ENCODE measurements at places on chromosomes 4 and X.

DNA sequence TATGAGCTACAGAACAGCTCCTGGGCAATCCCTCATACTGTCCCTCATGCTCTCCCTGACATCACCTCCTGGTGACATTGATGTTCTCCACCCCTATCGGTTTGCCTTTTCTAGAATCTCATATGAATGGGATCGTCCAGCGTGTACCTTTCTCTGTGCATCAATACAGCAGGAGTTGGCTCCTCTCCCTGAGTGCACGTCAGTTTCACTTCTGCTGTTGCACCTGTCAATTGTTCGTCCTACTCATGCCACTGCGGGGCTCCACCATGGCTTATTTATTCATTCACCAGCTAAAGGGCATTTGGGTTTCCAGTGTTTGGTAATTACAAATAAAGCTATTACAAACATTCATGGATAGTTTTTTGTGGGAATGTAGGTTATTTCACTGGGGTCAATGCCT, 269.1 kb upstream of the ZFP42 start:
- no peak for DNase-seq

DNA sequence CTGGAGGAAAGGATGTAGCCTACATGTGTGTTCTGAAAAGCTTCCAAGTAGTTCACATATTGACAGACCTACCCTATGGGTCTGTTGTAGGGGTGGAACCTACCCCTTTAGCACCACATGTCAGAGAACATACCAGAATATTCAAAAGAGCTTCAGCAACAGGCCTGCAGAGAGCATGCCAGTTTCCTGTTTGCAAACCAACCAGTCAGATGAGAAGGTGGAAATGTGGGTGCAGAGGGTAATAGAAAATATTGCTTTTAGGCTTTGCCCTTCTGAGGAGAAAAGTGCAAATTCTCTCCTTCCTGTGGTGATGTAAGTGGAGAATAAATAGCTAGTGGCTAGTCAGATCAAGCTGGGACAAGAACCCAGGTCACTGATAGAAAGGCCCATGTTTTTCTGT, 16.4 kb downstream of the INTS6L start:
- DNase-seq: no peak

DNA sequence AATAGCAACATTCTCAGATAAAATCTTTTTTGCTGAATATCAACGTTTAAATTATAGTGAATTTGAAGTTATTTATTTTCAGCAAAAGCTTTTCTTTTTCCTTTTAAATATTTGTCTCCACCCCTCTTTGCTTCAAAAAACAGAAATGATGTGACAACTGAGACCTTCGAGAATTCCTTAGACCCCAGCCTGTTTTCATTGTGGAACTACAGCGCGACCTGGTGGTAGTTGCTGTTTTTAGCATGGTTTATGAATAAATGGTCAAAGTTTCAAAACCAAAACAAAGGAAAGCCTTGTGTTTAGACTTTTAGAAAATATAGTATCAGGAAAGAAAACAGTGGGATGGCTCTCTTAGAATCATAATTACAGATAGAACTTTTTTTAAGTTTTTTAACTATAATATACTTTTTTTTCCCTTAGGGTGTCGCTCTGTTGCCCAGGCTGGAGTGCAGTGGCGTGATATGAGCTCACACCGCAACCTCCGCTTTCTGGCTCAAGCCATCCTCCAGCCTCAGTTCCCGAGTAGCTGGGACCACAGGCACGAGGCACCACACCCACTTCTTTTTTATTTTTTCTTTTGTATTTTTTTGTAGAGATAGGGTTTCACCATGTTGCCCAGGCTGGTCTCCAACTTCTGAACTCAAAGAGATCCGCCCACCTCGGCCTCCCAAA, 26.8 kb upstream of the TMEM184C start:
- no peak for DNase-seq

GRCh38 chr4:5460106-5460801, 248.1 kb downstream of the EVC2 start:
- no peak for DNase-seq

DNA sequence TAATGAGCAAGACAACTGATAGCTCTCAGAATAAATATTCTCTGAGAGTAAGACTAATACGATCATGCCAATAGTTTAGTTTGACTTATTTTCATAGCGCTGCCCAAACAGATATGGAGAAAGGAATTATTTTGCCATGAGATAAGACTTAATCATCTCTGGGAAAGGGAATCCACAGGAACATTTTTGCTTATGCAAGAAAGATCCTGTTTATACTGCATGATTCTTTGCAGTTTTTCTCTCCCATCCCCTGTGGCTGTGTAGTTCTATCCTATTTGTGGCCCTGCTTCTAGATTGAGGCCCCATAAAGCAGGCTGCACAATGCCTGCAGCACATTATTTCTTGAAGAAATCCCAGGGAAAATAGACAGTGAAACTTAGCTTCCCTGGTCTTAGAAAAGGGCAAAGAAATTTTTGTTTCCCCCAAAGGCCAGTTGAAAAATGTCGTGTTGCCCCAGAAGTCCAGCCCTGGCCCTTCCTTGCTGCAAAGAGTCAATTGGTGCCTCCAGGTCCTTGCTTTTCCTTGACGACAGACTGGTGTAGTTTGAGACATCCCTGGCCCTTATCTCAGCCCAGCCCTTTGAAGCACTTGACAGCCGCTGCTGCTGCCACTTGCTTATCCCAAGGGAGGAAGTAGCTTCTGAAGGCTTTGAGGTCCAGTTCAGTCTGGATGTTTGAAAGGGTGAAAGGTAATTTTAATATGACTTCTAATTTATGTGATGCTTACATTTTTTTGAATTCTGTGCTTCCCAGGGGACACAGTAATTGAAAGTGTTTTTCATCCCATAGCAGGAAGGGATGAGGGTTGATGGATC, 45.0 kb upstream of the SH3RF1 start:
- no peak for DNase-seq

- DNase-seq: no peak
Measured at GRCh38 chr4:186201535-186202230, 10.3 kb downstream of the CYP4V2 start.

GRCh38 chrX:102154218-102154860, 1.4 kb downstream of the BEX5 start:
- no peak for DNase-seq

DNA sequence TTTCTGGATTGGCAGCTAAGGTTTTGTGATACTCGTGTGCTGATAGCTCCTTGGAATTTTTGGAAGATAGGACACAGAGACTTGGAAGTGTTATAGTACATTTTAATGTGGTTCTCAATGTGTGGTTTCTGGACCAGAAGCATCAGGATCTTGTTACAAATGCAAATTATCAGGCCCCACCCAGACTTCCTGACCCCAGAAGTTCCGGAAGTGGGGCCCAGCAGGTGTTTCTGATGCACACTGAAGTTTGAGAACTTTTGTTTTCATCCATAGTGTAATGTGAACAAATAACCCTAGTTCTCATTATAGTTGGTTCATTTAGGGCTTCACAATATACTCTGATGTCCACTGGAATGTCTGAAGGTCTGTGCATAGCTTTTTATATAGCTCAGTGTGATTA, 49.6 kb downstream of the LAMP2 start:
- no peak for DNase-seq

DNA sequence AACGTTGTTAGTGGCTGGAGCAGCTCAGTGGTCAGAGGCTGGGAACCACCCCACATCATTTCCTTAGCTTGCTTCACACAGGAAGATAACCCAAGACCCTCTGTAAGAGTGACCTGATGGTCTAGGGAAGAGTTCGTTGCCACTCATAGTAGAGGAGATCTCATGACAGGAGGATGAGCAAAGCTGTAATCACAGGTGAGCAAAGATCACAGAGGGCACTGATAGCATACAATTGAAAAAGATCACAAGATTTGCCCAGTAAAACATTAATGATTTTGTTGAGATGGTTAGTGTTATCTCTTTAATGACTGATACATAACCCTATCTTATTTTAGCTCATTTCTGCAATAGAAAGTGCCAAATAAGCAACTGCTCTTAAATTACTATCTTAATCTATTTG, 44.1 kb downstream of the LARP7 start:
- no peak for DNase-seq

GRCh38 chr4:185792384-185793115, 19.4 kb downstream of the SORBS2 start:
- DNase-seq: no peak

DNA sequence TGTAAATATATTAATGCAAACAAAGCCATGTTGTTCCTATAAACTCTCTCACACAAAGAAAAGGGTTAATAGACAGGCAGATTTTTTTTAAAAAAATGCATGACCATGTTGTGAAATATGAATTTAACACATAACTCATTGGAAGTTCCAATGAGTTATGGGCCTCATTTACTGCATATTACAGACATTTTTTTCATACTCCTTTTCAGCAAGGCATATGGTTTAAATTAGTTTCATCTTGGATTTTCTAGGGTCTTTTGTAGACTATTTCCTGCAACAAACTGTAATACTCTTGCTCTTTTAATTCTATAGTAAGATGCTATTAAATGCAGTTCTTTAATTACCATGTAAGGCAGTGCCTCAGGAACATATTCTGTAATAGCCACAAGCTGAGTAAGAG, 323.1 kb downstream of the GBA3 start:
- no peak for DNase-seq

DNA sequence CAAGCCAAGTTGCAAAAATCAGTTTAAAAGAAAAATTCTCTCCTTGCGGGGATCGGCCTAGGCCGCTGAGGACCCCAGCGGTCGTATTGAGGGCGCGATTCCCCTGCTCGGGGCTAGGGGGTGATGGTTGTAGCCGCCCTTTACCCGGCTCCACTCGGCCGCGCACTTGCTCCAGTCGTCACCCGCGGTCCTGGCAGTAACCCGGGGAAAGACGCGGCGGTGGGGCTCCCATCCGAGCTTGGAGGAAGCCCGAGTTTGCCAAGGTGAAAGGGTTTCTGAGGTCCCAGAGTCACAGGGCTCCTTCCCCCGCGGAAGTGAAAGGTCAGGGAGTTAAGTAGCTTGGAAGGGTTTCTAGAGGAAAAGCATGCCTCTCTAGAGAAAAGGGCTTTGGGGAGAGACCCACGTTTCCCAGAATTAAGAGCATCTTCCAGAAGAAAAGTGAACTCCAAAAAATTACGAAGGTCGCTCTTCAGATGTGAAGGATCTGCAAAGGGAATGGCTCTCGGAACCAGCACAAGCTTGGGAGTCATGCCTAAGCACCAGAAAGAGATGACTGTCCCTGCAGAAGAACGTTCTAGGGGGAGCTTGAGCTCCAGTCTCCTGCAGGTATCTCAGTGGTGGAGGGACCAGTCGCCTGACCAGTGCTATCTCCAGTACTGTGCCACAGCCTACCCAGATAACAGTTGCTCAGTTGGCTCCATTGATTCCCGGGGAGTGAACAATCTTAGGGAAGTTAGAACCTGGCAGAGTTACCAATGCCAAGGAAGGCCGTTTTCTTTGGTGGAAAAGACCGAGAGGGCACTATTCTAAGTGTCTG, 875 bp downstream of the LAP3 start:
- no peak for DNase-seq

DNA sequence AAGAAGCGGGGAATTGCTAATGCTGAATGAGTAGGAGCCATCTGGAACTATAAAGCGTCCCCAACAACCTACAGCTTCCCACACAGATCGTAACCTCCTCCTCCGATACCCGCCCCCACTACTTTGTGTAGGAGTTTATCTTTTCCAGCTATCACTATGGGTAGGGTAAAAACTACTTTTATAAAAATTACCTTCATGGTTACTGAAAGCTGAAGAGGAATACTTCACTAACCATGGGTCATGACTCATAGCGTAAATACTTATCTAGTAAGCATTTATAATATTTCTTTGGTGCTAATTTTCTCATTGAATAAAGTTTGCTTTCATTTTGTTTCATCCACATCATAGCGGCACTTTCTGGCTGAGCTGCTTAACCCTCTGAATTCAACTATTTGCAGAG, 79.4 kb upstream of the TNIP3 start:
- DNase-seq: no peak

- DNase-seq: no peak
Measured at GRCh38 chrX:54246866-54247265, 63.8 kb upstream of the FAM120C start.

DNA sequence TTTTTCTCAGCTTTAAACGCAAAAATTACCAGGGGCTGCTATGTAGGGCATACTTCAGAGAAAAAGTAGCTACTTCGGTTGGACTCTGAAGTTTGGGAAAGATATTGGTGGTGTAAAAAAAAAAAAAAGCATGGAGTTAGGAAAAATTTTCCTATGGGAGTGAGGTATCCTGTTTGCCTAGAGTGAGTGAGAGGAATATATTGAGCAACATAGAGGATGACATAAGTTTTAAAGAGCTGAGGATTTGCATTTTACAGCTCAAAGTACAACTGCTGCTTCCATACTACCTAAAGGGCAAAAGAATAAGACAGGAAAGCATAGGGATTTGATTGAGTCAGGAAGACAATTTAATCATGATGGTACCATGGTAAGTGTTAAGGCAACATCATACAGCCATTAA, 7.3 kb downstream of the GPRASP1 start:
- DNase-seq: no peak

- no peak for DNase-seq
Measured at GRCh38 chrX:39609941-39610340, 487.8 kb downstream of the BCOR start.

DNA sequence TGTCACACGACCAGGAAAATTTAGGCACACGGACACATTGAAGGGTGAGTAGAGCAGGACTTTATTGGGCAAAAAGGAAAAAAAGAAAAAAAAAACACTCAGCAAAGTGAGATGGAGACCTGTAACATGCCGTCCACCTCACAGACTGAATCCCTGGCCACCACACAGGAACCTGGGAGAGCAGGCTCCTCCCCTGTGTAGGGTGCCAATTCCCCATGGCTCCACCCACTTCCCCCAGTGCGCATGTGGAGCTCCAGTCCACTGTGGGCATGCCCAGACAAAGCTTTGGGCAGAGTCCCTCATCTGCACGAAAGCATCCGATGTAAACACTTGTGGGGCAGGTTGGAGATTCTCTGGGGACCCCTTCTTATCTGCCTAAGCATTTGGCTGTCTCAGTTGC, 23.6 kb upstream of the CBR4 start:
- no peak for DNase-seq

DNA sequence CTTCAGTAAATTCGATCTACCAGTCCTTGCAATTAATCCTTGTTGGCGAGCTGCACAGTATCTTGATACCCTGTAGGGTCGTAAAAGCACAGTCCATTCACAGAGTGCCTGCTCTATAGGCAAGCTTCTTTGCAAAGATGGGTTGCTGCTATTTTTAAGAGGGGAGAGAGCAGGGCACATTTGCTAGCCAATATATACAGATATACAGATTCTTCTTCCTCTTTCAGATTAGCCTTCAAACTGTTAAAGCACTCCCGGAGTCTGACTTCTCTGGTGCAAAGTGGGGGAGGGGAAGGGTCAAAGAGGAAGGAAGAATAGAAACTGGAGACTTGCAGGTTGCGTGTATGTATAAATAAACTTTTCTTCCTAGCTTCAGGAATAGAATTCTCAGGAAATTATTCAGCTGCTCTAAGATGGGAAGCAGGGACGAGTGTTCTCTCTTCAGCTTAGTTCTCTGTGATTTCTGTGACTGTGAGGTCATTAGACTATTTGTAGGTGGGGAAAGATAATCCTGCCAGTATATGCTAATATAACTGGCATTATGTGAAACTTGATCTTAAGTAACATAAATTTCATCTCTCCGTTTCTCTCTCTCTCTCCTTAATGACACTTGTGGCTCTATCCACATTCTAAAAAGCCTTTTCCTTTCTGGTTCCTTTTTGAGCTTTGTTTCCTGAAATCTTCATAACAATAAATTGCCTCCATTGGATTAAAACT, at the start of gene CYSLTR1:
Gene CYSLTR1, minus strand, starts transcription at position 242 of the 717 bp plus-strand sequence. CDS start 53,865 bp downstream, outside the sequence.
- no peak for DNase-seq
